ENCODE measurements at places on chromosomes 7 and 10.
A peak's percentile ranks its signal among the peaks of the same experiment; 100 is the strongest.

DNA sequence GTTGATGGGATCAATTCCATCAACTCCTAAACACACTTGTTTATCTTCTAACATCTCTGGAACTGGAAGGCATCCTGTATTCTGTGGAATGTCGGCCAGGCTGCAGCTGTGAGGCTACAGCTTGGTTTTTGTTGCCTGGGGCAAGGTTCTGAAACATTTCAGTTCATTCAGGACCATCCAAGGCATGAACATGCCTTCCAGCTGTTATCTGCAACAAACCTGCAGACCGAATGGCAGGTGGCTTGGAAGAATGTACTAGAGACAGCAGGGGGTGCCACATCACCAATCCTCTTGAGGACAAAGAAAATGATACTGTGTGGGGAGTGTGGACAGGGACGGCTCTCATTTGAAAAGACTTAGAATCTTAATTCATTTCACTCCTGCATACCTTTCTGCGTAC, 12.4 kb downstream of the PAPOLB start:
- DNase-seq: peak; percentile 16

GRCh38 chr7:41695661-41696322, 7.1 kb downstream of the INHBA start:
- no peak for DNase-seq

GRCh38 chr10:19833170-19833824, 17.1 kb downstream of the PLXDC2 start:
- DNase-seq: no peak

DNA sequence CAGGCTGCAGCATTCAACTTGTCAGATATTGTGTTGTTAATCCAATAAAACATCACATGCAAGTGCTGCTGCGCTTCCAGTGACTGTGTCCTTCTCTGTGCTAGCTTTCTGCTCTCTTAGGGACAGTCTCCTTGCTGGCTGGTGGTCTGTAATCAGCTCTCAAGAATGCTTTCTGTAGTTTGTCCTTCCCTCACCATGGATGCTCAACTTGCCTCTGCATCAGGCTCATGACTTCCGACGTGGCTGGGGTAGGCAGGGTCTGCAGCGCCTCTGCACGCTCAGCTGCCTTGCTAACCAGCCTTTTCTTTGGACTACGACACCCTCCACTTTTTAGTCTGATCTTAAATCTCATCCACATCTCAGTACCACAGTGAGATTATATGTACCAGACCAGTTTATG, 58.3 kb downstream of the MMRN2 start:
- DNase-seq: no peak

GRCh38 chr7:155441856-155442255, 16.1 kb upstream of the EN2 start:
- no peak for DNase-seq

DNA sequence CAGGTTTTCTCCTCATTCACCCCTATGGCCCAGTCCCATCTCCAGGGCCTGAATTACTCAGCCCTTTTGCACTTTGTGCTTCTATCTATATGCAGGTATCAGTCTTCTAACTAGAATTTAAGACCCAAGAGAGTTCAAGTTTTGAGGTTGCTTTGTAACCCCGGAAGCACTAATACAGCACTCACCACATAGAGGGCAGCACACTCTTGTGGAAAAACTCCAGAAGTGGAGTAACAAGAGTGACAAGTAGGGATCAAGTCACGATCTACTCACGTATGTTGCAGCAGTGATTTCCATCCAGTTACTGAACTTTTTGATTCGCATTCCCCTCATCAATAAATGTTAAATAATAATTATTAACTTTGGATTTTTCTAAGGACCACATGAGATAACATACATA, 151.0 kb downstream of the CHCHD3 start:
- DNase-seq: no peak

DNA sequence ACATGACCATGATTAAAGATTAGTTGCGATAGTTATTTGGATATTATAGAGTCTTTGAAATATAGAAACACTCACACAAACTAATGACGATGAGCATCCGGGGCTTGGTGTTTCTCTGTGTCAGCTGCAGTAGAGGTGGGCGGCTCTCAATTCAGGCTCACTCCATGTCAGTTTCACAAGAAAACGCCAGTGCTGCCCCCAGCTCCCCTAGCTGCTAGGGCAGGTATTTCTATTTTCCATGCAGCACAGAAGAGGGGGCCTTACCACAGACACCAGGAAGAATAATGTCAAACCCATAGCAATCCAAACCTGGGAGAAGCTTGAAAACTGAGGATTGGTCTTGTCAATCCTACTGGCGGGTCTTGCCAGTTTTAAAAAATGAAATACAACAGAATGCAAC, 197.1 kb downstream of the PHTF2 start:
- peak; percentile 34 for DNase-seq

- no peak for DNase-seq
Observed at GRCh38 chr10:97226398-97226797, 40.6 kb upstream of the SLIT1 start.

- DNase-seq: peak; percentile 70
Observed at GRCh38 chr10:59830601-59831259, 75.6 kb downstream of the CCDC6 start.

DNA sequence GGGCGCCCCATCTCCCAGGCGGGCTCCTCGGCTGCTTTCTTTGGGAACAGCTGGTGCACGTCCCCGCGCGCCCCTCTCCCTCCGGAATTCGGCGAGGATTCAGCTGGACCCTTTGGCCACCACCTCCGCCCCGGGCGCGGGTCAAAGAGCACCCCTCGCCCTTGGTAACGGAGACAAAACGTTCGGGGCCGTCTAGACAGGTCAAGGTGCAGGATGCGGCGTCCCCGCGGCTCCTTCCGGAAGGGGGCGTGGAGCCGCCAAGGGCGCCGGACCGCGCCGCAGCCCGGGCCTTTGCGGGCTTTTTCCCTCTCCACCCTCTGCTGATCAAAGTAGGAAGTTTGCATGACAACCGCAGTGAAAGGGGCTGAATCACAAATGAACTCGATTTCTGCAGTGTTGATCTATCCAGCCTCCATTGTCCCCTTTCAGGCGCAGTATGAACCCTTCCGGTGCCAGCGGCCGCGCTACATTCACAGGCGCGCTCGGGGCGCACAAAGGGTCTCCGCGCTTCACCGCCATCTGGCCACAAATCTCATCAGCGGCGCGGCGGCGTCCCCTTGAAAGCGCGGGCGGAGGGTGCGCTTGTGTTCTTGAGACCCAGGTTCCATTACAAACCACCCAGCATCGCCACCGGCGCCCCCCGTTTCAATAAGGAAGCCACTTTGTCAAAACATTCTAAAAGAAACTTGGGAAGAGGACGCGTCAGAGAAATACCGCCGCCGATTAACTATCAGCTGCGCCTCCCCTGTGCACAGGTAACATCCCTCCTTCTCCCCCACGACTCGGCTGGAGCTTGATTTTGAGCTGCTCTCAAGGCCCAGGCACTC, 36.4 kb downstream of the CNPY1 start:
- DNase-seq: no peak

- DNase-seq: no peak
Observed at GRCh38 chr10:8124436-8124835, 69.9 kb downstream of the GATA3 start.

DNA sequence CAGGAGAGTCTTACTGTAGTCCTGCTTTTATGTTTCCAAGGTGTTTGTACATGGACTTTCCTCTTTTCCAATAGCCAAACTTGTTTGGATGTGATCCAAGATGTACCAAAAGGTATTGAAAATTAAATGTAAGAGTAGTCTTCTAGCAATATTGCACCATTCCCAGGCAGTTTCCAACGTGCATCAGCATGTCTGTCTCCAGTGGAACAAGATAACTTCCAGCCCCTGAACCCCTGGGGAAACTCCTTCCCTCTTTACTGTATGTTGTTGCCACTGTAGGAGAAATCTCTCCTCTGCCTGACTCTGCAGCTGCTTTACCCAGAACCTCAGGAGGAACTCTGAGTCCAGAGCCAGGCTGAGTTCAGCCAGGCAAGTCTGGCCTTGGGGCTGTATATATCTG, 18.5 kb downstream of the ARMC10 start:
- no peak for DNase-seq

- peak; percentile 47 for DNase-seq
Observed at GRCh38 chr10:117214401-117214800, 17.1 kb downstream of the KCNK18 start.

GRCh38 chr7:30901856-30902255, 9.8 kb upstream of the AQP1 start:
- DNase-seq: no peak

- DNase-seq: peak; percentile 70
Observed at GRCh38 chr7:5417106-5418071, 6.2 kb downstream of the TNRC18 start.

DNA sequence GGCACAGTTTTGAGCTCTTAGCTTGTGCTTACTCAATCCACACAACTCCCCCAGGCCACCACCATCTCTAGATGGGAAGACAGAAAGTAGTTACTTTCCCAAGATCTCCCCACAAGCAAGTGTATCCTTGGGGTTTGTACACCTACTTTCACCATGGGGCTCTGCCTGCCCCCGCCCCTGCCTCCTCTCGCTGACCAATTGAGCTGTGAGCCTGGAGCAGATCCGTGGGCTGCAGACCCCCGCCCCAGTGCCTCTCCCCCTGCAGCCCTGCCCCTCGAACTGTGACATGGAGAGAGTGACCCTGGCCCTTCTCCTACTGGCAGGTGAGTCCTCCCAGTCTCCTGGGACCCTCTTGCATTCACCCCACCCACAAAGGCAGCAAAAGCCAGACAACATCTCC, 2.0 kb downstream of the FXYD4 start:
- no peak for DNase-seq

DNA sequence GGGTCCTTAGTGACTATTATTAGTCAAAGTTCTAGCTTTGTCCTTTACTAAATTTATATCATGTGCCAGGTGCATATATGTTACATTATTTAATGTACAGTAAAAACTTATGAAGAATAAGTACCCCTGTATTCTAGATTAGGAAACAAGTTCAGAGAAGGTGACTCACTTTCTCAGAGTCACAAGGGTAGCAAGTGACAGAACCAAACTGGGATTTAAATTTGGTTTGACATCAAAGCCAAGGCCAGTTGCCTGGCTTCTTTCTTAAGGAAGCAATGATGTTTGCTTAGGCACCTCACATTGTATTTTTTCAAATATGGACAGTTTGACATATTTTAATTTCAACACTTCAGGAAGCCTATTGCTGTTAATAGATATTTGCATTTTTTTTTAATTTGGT, 2.5 kb downstream of the LSM8 start:
- peak; percentile 21 for DNase-seq

- DNase-seq: no peak
Observed at GRCh38 chr7:157004521-157005455, 5.7 kb downstream of the MNX1 start.

DNA sequence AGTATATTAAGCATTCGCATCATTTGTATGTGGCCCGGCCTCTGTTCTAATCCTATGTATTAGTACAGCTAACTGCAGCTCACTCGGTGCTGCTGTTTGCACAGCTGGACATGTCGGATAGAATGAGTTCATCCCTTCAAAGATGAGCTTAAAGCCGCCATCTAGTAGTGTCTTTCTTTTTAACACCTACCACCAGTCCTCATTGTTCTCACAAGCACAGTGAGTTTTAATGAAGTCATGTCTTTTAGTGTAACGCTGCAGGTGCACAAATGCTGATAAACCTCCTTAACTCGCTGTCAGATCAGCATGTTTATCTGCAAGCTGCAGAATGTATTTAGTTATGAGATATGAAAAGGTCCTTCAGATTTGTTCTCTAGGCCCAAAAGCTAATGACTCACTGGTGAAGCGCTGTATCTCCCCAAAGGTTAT, 247.5 kb downstream of the MTERF1 start:
- no peak for DNase-seq

GRCh38 chr7:25029075-25029474, 49.1 kb upstream of the OSBPL3 start:
- DNase-seq: no peak

GRCh38 chr7:93977211-93977950, 26.8 kb downstream of the BET1 start:
- no peak for DNase-seq

DNA sequence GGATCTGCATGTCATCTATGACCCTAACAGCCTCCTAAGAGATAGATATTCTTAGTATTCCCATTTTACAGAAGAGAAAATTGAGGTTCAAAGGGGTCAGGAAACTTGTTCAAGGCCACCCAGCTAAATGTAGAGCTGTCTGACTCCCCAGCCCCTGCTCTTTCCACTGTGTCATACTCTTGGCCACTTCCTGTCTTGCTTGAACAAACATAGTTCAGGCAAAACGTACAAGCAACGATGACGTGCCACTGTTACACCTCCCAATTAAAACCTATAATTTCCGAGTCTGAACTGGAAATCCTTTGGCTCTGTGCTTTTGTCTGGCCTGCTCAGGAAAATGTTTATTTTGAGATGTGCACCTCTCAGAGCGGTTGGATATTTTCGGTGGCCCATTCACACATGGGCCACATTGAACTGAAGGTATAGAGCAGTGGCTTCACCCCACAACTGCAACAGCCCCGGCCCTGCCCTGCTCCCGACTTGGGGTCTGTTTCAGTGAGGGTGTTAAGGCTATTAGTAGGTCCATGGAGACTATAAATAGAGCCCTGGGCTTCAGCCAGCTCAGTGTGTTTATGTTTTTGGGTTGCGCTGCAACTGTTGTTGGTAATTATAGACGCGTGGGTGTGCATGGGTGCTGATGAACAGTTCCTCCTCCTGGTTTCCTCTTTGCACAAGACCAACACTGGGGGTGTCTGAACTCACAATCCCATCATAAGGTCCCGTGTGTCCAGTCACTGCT, 172.3 kb upstream of the ADO start:
- DNase-seq: no peak

- DNase-seq: peak; percentile 76
Observed at GRCh38 chr7:50782375-50783208, at the start of gene GRB10. Gene GRB10, minus strand, starts transcription at chr7:50782896. Its CDS starts 50,574 bp downstream, at chr7:50732322.

DNA sequence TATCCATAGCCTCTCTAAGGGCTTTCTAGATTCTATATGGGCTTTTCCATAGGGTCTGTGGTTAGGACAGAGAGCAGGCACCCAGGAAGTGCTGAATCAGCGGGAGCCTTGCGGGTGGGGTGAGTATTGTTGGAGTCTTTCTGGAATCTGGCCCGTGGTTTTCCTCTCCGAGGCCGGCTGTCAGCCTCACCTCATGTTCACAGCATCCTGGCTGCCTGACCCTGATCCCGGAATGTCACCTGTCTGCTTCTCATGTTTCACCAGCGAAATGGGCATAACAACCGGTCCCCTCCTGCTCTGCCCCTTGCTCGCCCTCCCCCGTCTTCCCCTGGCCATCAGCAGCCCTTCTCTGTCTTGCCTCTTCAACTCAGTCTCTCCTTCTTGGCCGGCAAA, 36.5 kb downstream of the DDIT4 start:
- peak; percentile 41 for DNase-seq

GRCh38 chr10:108167766-108168165, 1003.3 kb upstream of the SORCS1 start:
- DNase-seq: no peak

- DNase-seq: peak; percentile 7
Observed at GRCh38 chr7:22783421-22783820, 39.2 kb downstream of the TOMM7 start.

GRCh38 chr7:128425850-128426249, 16.1 kb upstream of the IMPDH1 start:
- peak; percentile 64 for DNase-seq

DNA sequence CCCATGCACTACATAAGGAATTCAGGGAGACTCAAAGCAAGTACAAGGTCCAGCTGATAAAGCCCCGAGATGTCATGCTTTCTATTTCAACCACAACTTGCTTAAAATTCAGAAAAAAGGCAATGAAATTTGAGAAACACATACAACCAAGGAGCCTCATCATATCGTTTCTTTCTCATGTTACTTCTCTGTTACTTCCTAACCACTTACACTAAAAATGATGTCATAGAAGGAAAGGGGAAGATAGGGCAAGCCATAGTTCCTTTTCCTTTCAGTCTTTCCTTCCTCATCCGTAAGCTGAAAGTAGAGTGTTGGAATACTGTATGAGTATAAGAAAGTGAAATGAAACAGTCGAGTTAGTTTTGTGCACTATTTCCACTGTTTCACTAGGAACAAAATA, 27.9 kb upstream of the CDK14 start:
- DNase-seq: no peak
